Fibroblast of lung (primary cell): ENCODE measurements at places on chromosomes 16 and 17. TPM values are rescaled to one million over a fixed set of nuclear protein-coding genes. Genes with fewer than 3 reads are reported as not detected.

GRCh38 chr16:30094541-30095165, 1.4 kb downstream of the YPEL3 start:
- H3K4me3 ChIP-seq: peak overlapping the region; percentile 80
- DNase-seq: no peak
- H3K36me3 ChIP-seq: no peaks in the 10 kb centered on the region
- H3K27ac ChIP-seq: no peak overlapping the region

- DNase-seq: peak; percentile 52
- no peaks in the 10 kb centered on the region for H3K27me3 ChIP-seq
- peaks cover 17% of the 10 kb centered on the region for H3K4me1 ChIP-seq
- H3K27ac ChIP-seq: no peak overlapping the region
- H3K36me3 ChIP-seq: no peaks in the 10 kb centered on the region
Observed at GRCh38 chr16:14505846-14506245, 124.2 kb downstream of the PARN start.

The GNAO1 gene
- 0.17 and 0.26 TPM in 2 replicates for total RNA-seq

The UNC13D gene
- total RNA-seq: 1.5 TPM in 2 replicates

The HOXB4 gene
- total RNA-seq: 6.2 and 8.9 TPM in 2 replicates

GRCh38 chr17:79212149-79213087, 137.8 kb downstream of the ENGASE start:
- H3K36me3 ChIP-seq: no peaks in the 10 kb centered on the region

- H3K4me1 ChIP-seq: peaks cover 3% of the 10 kb centered on the region
- no peaks in the 10 kb centered on the region for H3K27me3 ChIP-seq
- peak; percentile 88 for DNase-seq
- H3K27ac ChIP-seq: peak overlapping the region; percentile 20
- H3K36me3 ChIP-seq: no peaks in the 10 kb centered on the region
Observed at GRCh38 chr17:81064678-81065475, 29.9 kb downstream of the BAIAP2 start.

The PYCARD gene
- total RNA-seq: 103 and 109 TPM in 2 replicates
